ENCODE measurements at places on chromosomes 6 and 20.
A peak's percentile ranks its signal among the peaks of the same experiment; 100 is the strongest.

GRCh38 chr20:50848341-50848808 is 53.5 kb downstream of the BCAS4 start:
- no peak for DNase-seq

- no peak for DNase-seq
These were observed at the start of gene KCNK15 for GRCh38 chr20:44745598-44746366. KCNK15 (plus strand) TSS chr20:44745865; CDS start chr20:44745911, 46 bp downstream.

GRCh38 chr6:95186710-95187109 is 390.6 kb upstream of the MANEA start:
- DNase-seq, result no peak

GRCh38 chr6:122042960-122043735 is 356.3 kb upstream of the HSF2 start:
- no peak for DNase-seq

DNA sequence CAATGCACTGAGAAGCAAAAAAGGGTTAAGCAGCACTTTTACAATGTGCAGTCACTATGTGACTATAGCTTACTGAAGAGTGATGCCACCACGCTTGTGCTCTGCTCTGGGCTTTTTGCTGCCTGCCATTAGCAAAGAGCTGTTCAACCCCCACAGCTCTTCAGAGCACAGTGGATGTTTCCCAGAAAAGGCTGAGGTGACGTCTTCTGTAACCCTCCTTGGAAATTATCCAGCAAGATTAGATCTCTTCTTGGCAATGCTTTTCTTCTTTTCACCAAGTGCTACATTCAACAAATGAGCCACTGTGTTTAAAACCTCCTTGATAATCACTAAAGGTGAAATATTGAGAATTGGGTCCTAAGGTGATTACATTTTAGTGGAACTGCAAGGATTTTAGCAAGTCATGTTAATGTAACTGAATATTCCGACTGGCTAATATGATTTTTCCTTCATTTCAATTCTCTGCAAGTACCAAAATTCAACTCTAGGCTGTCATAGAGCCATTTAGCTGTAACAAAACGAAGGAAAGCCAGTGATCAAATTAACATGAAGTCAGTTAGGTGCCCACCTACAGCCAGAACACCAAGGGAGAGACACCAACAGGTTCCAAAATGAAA is 34.9 kb downstream of the ELOVL5 start:
- DNase-seq, result peak; percentile 89

DNA sequence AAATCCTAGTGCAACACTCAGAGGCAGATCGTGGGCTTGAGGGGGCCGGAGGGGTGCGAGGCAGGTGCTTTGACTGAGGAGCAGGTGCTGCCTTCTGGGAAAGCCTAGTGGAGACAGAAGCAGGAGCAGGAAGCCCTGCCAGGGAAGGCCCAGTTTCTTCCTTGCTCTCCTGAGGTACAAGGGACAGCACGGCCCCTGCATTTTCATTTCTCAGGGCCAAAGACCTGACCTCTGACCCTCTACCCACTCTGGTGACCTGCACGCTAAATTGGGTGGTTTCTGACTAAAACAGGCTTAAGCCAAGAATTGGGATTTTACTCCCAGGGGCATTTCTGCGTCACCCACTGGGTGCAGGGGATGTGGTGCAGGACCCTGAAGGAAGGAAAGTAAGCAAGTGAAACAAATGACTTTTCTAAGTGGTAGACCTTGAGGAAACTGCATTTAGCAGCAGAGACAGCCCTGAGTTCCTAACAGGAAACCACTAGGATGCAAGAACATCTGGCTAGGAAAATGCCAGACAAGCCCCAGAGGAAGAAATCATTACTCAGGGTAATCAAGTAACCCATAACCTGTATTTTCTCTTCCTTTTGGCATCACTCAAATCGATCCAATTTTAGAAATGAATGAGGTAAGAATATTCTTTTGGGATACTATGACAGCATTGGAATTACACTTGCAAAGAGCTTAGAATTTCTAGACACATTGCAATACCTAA is 141.7 kb downstream of the CD164 start:
- no peak for DNase-seq

GRCh38 chr6:43359381-43359780 is 10.1 kb downstream of the ZNF318 start:
- DNase-seq, result no peak

- DNase-seq, result peak; percentile 71
These were observed 55.6 kb downstream of the MEP1A start for GRCh38 chr6:46848684-46849360.

GRCh38 chr6:149563203-149563927 is 2.8 kb upstream of the GINM1 start:
- DNase-seq, result no peak

- DNase-seq, result no peak
These were observed 536.7 kb upstream of the MMS22L start for GRCh38 chr6:97819710-97820109.

DNA sequence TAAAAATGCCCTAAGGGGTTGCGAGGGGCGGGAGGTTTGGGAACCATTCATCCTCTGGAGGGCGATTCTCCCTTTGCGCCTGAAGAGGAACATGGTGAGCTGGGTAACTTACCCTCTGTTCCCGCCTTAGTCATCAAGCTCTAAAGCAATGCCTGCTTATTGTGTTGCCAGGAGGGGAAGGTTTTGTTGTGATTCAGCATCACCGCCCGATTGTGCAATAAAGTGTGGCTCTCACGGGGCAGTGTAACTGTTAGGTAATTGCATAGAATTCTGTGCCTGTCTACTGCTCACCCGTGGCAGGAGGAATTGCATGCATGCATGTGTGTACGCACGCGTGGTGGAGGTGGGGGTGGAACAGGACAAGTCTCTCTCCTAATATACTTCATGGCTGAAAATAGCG is 95.5 kb upstream of the AGPAT4 start:
- no peak for DNase-seq

- peak; percentile 91 for DNase-seq
These were observed 53.5 kb upstream of the BTN3A2 start for GRCh38 chr6:26311385-26312095.

DNA sequence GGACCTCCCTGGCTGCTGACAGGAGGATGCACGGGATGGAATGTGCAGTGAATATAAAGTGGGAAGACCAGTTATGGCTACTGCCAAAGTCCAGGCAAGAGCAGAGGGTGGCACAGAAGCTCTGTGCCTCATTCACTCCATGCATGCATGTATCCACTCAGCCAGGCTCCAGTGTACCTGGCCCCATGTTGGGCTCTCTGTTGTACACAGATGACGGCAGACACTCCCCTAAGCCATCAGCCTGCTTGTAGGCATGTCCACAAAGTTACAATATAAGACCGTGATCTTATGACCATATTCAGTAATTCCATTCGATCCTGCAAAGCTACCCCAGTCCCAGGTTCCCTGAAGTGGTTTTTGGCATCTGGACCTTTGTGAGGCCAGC is 116.8 kb downstream of the PREX1 start:
- DNase-seq, result no peak

GRCh38 chr6:127415096-127415495 is 44.1 kb downstream of the KIAA0408 start:
- no peak for DNase-seq

DNA sequence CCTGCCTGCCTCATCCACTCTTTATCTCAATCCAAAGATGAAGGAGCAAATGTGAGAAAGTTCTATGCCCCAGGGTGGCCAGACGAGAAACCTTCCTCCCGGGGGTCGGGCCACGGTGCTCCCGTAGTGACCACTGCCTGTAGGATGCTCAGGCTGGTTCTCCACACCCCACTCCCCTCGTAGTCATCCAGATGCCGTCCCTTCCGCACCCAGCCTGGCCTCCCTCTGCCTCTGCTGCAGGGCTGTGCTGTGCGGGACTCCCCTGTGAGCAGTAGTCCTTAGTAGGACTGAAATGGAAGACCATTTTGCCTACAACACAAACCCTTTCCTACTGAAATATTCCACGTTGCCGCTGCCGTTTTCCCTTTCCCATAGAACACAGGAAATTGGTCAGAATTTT is 2.0 kb downstream of the TMC2 start:
- DNase-seq, result no peak

DNA sequence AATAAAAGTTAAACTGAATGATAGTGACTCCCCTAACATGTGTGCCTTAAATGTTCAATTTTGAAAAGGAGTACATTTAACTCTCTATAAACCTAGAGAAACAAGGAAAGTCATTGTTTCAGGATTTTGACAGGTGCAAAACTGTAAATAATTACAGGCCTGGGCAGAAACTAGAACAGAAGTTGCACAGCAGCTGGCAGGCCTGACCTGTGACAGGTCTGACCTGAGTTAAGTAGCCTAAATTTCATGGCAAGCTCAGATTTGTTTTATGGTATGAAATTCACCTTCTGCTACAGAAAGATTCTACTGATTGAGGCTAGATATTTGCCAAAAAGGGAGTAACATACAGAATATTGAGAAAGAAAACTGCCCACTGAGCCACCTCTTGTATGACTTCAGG is 166.1 kb downstream of the CDKAL1 start:
- no peak for DNase-seq

GRCh38 chr6:135012764-135013163 is 41.9 kb downstream of the HBS1L start:
- no peak for DNase-seq

GRCh38 chr6:6721606-6722005 is 133.1 kb downstream of the LY86 start:
- no peak for DNase-seq

- no peak for DNase-seq
These were observed 2.5 kb downstream of the CNR1 start for GRCh38 chr6:88163616-88164015.

DNA sequence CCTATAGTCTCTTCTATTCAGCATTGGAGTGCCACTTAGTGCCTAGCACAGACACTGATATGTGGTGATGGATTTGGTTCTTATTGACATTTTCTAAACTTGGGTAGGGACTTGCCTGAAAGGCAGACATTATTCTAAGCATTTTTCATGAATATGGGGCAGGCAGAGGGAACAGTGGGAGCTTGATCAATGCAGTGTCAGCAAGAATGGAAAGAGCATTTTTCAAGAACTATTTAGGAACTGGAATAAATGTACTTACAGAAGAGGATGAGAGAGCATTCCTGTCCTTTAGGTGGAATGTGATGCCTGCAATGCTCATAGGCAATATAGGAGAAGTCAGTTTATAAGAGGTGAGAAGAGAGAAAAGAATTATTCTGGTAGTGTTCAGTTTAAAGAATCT is 26.2 kb downstream of the DEFB114 start:
- DNase-seq, result no peak

DNA sequence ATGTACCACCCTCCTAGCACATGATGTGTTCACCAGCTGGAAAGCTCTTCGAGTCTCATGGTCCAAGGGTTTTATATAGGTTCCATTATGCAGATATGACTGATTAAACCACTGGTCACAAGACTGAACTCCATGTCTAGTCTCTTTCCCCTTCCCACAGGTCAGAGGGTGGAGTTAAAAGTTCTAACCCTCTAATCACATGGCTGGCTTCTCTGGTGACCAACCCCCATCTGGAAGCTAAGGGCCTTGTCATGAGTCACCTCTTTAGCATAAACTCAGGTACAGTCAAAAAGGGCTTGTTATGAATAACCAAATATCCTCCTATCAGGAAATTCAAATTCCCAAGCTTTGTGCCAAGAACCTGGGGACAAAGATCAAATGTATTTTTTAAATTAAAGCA is 52.0 kb upstream of the KLHL31 start:
- DNase-seq, result no peak

DNA sequence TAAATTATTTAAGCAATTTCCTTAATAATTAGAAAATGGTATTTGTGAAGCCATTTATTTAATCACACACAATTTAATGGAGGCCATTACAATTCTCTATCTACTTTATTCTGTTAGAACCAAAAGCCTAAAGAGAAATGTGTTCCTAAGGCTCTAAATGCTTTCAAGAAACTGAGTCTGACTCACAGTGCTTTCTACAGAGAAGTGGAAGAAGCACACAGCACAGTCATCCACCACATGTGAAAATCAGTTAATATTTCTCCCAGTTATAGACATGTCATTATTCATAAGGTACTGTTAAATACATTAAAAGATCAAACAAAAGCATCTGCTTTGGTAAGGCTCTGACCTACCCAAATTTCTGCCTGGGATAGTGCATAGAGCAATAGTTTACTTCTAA is 214.4 kb downstream of the ALDH8A1 start:
- DNase-seq, result no peak

DNA sequence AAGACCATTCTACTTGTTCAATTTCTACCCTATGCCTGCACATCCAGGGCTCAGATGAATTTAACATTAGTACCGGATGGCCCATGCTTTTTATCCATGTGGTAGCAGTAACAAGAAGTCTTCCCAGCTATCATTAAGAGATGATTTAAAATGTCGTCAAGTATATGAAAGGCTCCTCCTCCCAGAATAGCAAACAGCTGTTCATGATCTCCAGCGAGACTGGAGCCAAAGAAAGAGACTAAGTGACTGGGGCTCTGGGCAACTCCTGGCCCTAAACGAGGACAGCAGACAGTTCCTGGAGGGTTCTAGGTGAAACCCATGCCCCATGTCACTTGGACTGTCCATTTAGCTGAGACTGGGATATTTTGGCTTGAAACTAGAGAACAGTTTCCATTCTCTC is 160.8 kb downstream of the CDC5L start:
- no peak for DNase-seq

DNA sequence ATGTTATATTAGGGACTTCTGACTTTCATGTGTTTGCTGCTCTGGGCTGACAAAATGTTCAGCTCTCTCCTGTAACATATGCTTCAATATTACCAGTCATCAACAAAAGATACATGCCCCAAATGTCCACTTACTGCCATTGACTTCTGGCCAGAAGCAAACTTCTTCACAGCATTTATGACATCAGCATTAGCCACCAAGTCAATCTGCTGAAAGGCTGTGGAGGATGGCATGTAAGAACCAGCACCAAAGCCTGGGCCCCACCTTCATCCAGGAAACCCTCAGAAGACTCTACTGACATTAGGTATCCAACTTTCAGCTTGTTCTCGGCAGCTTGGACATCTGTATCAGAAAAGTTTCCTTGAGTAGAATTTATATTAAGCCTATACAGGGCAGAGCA is 595.5 kb downstream of the COL12A1 start:
- DNase-seq, result no peak

DNA sequence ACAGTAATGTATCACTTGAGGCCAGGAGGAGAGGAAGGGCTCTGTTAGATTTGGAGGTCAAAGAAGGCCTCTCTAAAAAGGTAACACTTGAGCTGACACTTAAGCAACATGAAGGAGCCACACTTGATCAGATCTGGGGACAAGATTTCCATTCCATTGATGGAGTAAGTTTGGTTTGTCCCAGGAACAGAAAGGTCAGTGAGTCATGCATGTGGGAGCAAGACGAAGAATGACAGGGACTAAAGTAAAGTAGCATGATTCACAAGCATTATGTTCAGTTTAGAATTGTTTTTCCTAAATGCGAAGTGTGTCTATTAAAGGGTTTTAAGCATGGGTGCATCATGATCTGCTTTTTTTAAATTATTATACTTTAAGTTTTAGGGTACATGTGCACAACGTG is 47.4 kb downstream of the COL21A1 start:
- no peak for DNase-seq

GRCh38 chr6:159161839-159162238 is 7.4 kb upstream of the FNDC1 start:
- DNase-seq, result no peak

DNA sequence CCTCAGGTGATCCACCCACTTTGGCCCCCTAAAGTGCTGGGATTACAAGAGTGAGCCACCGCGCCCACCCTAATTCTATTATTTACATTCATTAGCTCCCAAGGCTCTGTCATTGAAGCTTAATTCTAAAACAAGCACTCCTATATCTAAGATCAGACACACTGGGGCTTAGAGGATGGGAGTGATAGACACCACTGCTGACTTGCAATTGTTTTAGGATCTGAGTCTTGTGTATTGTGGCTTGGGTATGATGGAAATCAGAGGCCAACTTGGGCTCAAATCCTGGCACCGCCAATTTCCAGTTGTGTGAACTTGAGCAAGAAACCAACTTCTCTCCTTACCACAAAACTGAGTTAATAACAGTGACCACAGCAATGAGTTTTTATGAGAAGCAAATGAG is 34.7 kb downstream of the MTRES1 start:
- no peak for DNase-seq

Measured in hematopoietic multipotent progenitor cell treated with erythropoietin and hydrocortisone succinate and interleukin-3 and kit ligand, for 8 days (in vitro differentiated cells).